ENCODE measurements at places on chromosomes 12 and 14.

- DNase-seq, result no peak
Observed at GRCh38 chr14:74886001-74886400, 4.3 kb downstream of the DLST start.

- no peak for DNase-seq
Observed at GRCh38 chr14:102297436-102298170, 7.4 kb downstream of the MOK start.

DNA sequence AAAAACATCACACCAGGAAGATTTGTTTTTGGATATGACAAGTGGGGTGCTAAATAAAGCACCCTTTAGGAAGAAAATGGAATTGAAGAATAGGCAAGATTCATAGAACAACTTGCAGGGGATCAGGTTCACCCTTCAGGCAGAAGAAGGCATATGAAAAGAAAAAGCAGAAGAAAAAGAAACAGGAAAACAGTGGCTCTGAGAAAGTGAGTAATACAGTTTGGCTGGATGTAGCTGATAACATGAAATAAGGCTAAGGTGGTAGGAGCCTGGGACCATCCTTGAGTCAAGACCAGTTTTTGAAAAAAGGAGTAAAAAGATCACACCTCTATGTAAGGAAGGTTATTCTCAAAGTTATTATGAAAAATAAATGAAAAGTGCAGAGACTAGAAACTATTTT, 42.4 kb downstream of the TRIP11 start:
- no peak for DNase-seq

GRCh38 chr12:120943482-120943881, 34.9 kb upstream of the HNF1A start:
- DNase-seq, result no peak

- DNase-seq, result no peak
Observed at GRCh38 chr12:116673681-116674111, 64.2 kb downstream of the SPRING1 start.

DNA sequence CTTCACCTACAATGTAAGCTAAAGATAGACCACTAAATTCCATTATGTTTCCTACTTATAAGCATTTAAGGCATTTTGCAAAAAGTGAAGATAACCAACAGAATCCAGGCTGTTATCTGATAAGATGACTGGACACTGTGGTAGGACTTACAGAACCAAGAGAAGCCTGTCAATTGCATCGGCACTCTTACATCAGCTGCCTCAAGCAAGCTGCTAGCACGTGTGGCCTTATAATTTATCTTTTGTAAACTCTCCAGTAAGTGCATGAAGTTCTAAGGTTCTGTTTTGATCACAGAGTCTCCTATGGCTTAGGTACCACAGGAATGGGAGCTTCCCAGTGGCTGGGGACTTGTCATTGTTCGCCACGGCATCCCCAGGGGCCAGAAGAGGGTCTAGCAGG, 88.7 kb downstream of the TRAFD1 start:
- no peak for DNase-seq

DNA sequence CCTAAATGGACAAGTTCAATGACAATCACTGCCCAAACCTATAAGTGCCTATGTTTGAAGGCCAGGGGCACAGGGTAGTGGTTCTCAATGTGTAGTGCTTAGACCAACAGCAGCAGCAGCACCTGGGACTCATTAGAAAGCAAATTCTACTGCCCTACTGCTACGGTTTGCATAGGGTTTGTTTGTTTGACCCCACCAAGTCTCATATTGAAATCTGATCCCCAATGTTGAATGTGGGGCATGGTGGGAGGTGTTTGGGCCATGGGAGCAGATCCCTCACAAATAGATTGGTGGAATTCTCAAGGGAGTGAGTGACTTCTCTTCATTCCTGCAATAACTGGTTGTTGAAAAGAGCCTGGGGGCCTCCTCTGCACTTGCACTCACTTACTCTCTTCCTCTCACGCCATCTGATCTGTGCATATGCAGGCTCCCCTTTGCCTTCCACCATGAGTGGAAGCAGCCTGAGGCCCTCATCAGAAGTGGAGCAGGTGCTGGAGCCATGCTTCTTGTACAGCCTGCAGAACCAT, 39.5 kb downstream of the PPM1H start:
- no peak for DNase-seq

GRCh38 chr14:61644834-61645233, 50.5 kb upstream of the HIF1A start:
- DNase-seq, result no peak

DNA sequence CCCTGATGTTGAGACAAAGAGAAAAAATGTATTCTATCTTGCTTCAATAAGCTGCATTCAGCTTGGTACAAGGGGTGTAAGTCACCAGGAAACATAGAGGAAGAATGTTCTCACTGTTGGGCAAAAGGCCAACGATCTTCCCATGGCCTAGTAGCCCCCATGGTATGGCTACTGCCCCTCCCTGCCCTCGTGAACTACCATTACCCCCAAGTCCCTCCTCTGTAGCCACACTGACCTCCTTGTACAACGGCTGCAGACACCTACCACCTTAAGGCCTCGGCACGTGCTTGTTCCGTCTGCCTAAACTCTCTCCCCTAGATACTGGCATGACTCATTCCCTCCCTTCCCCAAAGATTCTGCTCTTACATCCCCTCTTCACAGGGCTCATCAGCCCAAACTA, 81.9 kb upstream of the ANO2 start:
- no peak for DNase-seq

- no peak for DNase-seq
Observed at GRCh38 chr14:81990312-81990761, 456.7 kb upstream of the SEL1L start.

DNA sequence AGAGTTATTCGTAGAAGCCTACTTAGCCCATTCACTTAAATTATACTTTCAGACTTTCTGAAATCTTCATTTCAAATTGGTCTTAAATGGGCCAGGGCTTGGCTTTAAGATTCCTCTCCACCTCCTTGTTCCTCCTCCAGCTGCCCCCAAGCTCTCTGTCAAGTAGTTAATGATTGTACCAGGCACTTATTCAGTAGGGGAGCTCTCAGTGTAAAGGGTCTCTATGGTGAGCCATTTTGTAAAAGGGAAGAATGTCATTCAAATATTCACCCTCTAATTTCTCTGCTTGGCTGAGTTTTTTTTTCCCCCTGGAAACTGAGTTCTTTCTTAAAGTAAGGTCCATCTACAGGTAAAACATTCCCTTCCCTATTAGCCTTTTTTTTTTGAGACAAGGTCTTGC, 96.6 kb downstream of the SUDS3 start:
- DNase-seq, result no peak

DNA sequence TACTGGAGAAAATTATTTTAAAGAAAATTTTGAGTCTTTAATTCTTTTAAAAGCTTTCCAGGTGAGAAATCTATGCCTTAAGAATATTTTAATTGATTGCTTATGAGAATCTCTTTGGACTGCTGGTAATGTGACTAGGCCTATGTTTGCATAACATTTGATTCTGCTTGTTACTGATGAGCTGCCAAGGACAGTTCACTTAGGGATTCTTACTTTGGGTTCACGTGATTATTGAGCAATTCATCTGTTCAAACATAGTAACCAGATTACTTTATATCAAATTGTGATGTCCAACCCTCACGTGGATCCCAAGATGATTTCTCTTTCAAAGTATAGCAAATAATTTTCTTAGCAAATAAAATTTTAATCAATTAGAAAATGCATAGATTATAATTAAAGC, 27.4 kb upstream of the ABCD2 start:
- DNase-seq, result no peak

- no peak for DNase-seq
Observed at GRCh38 chr14:86404989-86405649, 875.2 kb downstream of the FLRT2 start.

DNA sequence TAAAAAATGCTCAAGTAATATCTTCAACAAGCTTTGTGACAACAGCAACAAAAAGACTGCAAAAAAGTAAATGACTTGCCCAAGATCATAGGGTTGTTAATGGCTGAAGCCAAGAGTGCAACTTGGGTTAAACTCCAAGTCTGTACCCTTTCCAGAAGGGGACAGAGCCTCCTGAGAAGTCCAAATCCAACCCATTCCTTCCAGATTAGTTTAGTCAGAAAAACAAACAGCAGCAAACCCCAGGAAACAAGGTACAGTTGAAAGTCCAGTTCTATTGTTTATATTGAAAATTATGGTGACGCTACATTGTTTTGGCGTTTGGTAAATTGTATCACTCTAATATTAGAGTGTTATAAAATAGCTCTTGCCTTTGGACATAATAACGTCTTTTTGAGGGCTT, 239.9 kb downstream of the SPTSSA start:
- DNase-seq, result no peak

DNA sequence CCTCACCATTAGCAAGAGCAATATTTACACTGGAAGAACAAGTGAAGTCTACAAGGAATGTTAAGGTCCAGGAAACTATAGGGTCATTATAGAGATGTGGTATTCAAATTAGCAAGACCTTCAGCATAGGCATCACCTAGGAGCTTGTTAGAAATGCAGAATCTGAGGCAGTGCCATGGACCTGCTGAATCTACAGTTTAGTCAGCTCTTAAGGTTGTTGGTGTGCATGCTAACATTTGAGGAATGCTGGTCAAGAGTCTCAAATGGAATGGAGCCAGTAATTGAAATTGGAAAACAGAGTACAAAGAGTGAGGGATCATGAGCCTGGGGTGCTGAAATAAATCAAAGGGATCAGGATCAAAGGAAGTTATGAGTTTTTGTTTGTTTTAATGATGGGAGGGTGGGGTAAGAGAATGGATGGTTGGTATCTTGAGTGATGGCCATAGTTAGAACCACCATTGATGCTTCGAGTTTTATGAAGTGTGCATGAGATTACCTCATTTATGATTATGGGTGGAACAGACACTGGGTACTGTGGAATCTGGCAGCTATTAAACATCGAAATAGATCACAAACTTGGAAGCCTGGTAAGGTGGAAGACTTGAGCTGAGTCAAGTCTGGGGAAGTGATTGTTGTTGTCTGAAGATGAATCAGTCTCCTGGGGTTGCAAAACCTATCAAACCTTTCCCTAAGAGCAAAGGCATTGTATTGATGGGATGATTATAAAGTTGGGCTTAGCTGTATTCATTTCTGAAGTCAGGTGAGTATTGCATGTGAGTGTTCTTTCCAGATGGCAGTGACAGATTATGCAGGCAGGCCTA, 323.3 kb upstream of the E2F7 start:
- no peak for DNase-seq

- no peak for DNase-seq
Observed at GRCh38 chr12:64618953-64619590, 8.8 kb downstream of the RASSF3 start.

- DNase-seq, result no peak
Observed at GRCh38 chr12:65308006-65308405, 29.5 kb downstream of the MSRB3 start.

GRCh38 chr12:77940567-77940966, 109.9 kb downstream of the NAV3 start:
- DNase-seq, result no peak
